Stimulated activated CD4-positive, alpha-beta T cell treated with anti-CD3 and anti-CD28 coated beads, Interleukin-4, amount 100 ng/mL, for 1 hour (primary cell): ENCODE measurements at places on chromosomes 6 and 20.

GRCh38 chr6:151512481-151512880 lies 18.7 kb downstream of the CCDC170 start:
- no peak for DNase-seq

GRCh38 chr6:34323300-34323699 lies 69.2 kb downstream of the NUDT3 start:
- DNase-seq, result no peak

GRCh38 chr6:2274981-2275891 lies 29.8 kb upstream of the GMDS start:
- DNase-seq, result no peak

DNA sequence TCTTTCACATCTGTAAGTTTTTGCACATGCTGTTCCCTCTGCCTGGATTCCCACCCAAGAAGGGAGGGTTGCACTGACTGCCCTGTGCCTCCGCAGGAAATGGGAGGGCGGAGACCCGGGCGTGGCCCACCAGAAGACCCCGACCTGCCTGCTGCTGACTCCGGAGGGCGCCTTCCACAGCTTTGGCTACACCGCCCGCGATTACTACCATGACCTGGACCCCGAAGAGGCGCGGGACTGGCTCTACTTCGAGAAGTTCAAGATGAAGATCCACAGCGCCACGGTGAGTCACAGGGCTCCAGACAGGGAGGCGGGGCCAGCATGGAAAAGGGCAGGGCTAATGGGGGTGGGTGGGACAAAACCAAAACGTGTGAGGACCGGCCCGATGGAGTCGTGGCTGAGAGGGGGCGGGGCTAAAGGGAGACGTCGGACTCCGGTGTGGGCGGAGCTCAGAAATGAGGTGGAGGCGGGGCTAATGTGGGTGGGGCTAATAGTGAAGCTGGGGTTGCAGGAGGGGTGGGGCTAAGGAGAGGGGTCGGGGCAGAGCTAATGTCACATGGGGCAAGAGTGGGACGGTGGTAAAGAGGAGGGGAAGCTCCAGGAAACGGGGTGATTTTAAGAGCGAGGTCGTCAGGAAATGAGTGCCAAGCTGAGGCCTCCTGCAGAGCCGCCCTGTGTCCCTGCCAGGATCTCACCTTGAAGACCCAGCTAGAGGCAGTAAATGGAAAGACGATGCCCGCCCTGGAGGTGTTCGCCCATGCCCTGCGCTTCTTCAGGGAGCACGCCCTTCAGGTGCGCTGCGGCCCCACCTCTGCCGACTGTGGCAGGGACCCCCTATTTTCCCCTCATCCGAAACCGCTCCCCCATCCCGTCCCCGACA lies 12.6 kb downstream of the HSPA12B start:
- peak; percentile 76 for DNase-seq

GRCh38 chr6:34990971-34991560 lies 102.0 kb downstream of the ANKS1A start:
- DNase-seq, result no peak

- no peak for DNase-seq
Observed at GRCh38 chr6:167758309-167759023, 68.2 kb upstream of the AFDN start.

DNA sequence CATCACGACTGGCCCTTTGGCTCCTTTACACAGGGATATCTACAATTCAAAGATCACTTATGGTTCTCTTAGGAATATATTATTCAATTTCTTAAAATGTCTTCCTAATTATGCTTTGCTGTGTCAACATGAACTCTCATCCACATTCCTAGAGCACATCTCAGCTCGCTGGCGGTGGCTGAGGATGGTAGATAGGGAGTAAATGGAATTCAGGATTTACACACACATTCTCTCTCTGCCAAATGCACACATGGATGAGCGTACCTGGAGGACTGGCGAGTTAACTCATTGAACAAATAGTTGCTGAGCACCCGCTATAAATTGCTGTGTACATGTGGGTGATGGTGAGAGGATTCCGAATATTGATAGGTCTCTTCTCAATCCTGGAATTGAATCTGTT lies 4.8 kb upstream of the MRPS10 start:
- DNase-seq, result no peak

- no peak for DNase-seq
Observed at GRCh38 chr20:17969884-17970409, 1.1 kb downstream of the MGME1 start.

GRCh38 chr20:51628533-51629398 lies 86.2 kb upstream of the NFATC2 start:
- no peak for DNase-seq

GRCh38 chr6:92126983-92127382 lies 1292.4 kb downstream of the EPHA7 start:
- DNase-seq, result no peak

- DNase-seq, result no peak
Observed at GRCh38 chr6:72363844-72364740, 257.8 kb upstream of the KCNQ5 start.

DNA sequence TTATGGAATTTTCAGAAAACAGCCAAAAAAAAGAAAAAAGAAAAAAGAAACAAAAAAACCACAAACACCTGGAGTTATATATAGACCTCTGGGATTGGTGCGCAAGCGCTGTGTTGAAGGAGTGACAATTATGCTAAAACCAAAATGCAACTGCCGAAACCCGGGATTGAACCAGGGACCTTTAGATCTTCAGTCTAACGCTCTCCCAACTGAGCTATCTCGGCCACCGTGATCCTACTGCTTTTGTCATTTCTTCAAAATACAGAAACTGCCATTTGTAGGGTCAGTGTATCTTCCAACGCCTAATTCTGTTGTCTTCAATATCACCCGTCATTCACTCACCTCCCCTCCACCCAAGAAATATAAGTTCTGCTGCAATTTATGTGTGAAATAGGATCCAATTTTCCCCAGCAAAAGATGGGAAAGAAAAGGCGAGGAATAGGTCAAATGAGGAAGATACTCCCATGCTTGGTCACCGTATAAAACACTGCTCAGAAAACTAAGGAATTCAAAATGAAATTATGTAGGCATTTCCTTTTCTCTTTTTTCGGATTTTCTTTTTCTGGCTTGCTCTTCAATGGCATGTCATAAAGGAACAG lies 116.0 kb downstream of the TRIM27 start:
- DNase-seq, result no peak

- DNase-seq, result no peak
Observed at GRCh38 chr6:111841822-111842221, 31.4 kb downstream of the FYN start.

- no peak for DNase-seq
Observed at GRCh38 chr6:7424058-7424457, 34.5 kb downstream of the RIOK1 start.

GRCh38 chr6:5981126-5982026 lies 25.3 kb downstream of the NRN1 start:
- no peak for DNase-seq

DNA sequence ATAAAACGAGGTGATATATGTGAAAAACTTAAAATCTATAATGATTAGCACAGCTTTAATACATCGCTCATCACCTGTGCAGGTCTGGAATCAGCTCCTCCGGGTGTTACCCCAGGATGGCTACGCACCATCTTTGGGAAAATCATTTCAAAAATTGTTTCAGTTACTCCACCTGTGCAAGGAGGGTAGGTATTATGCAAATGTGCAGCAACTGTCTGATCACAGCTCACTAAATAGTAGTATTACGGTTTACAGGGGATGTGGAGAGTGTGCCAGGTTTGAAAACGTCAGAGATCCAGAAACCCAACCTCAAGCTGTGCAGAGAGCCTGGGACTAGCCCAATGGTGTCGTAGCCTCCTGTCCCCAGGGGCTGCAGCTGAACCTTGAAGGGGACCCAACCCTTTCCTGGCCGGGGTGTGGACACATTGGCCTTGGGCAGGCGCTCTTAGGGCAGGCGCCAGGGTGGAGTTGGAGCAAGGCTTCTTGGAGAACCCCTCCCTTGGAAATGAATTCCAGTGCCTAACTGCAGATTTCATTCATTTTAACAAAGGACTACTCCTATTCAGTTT lies 24.2 kb upstream of the SGK1 start:
- no peak for DNase-seq

GRCh38 chr6:5208057-5208456 lies 52.7 kb downstream of the LYRM4 start:
- no peak for DNase-seq

DNA sequence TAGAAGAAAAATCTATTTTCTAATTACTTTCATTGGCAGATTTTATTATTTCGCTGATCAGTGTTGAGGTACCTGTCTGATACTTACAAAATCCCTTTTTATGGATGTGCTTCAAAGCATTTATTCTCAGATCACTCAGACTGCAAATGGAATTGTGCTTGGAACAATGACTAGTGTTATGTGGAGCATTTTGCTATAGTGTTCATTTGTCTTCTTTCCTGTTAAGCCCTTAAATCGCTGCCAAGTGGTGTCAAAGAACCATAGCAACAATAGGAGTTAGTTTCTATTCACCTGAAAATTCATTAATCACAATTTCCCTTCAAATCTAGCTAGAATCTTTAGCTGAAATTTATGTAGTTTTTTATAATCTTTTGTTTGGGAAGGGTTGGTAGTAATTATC lies 29.8 kb downstream of the SMPDL3A start:
- no peak for DNase-seq

- no peak for DNase-seq
Observed at GRCh38 chr20:43440531-43440930, 17.2 kb upstream of the SRSF6 start.

- no peak for DNase-seq
Observed at GRCh38 chr6:14621518-14621917, 503.9 kb downstream of the CD83 start.

- no peak for DNase-seq
Observed at GRCh38 chr6:43907789-43908472, 137.9 kb downstream of the VEGFA start.

DNA sequence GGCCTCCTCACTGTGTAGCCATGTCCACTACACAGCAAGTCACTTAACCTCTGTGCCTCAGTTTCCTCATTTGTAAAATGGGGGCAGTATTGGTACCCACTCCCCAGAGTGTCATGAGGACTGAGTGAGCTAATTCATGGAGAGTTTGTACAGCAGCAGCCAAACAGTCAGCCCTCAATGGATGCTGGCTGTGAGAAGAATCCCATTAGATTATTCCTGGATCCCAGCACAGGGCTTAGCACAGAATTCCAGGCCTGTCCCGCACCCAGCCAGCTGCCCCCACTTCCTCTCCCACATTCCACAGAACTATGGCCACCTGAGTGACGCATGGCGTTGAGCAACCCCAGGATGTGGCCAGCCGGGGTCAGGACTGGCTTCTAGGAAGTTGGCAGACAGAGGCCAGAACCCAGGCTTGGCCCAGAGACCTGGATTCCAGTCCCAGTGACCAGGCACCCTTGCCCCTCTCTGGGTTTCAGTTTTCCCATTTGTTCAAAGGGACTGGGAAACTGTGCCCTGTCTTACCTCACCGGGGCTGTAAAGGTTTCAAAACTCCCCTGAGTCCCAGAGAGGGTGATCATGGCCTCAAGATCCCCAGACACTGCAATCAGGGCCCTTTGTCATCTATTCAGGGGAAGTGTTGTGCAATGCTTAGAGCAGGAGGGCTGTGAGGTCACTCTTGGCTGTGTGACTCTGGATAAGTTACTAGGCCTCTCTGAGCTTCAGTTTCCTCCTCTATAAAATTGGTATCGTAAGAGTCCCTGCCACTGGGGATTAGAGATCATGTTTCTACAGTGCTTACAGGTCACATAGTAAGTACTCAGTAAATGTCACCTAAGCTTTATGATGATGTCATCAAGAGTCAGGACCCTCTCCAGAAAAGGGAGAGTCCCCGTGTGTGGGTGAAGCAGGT lies 3.0 kb upstream of the TGM2 start:
- DNase-seq, result no peak

GRCh38 chr20:24148372-24148771 lies 159.8 kb upstream of the GGTLC1 start:
- DNase-seq, result no peak

- no peak for DNase-seq
Observed at GRCh38 chr6:136524339-136524935, 25.8 kb downstream of the MAP7 start.

DNA sequence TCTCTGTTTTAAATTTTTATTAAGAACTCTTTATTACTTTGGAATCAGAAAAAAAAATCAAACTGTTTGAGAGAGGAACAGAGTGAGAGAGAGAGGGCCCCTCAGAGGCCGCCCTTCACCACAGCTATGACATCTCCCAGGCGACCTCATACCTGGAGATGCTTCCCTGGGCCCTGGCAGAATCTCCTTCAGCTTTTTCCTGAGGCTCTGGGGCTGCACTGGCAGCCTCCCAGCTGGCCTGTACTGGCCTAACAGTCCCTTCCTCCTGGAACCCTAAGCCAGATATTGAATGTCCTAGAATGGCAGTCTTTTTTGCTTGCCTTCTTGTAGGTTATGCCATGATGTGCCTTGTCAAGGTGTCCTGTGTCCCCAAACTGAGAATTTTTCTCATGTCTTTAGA lies 13.7 kb downstream of the ABHD12 start:
- DNase-seq, result no peak

- DNase-seq, result peak; percentile 23
Observed at GRCh38 chr6:26536571-26537159, 1.5 kb upstream of the HMGN4 start.

DNA sequence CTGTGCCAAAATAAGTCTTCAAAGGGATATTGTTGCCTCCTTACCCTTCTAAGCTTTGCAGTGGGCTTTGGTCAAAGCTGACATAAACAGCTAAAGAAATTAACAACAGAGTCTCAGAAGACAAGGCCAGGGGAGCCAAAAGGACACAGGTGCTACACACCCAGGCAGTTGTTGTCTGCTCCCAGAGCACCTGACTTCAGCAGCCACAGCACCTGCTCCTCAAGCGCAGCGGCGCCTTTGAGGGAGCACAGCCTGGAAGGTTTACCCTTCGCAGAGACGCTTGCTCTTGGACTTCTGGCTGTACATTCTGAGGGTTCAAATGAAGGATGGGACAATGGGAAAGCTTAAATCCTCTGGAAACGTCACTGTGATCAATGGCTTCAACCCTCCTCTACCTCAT lies 16.6 kb downstream of the B4GALT5 start:
- no peak for DNase-seq

GRCh38 chr6:123745895-123746294 lies 57.8 kb upstream of the NKAIN2 start:
- no peak for DNase-seq

GRCh38 chr20:47533518-47534062 lies 31.9 kb downstream of the NCOA3 start:
- DNase-seq, result no peak

DNA sequence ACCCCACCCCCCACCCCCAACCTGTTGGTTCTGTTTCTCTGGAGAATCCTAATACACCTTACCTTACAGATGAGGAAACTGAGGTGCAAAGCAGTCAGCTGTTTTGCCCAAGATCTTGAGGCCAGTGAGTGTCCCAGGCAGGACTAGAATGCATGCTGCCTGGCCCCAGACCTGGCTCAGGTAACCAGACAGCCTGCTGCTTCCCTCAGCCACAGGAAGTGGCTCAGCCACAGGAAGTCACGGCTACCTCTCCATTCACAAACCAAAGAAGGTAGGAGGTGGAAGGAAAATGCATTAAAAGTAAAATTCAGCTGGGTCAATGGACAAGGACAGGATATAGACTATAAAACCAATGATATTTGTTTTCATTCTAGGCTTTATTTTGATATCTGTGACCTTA lies 517.6 kb downstream of the CD83 start:
- DNase-seq, result peak; percentile 13

- DNase-seq, result no peak
Observed at GRCh38 chr20:62561948-62562347, 80.4 kb upstream of the SLCO4A1 start.

GRCh38 chr6:170464524-170464979 lies 88.6 kb downstream of the PSMB1 start:
- no peak for DNase-seq
